ENCODE measurements at places on chromosomes 12 and 14.

DNA sequence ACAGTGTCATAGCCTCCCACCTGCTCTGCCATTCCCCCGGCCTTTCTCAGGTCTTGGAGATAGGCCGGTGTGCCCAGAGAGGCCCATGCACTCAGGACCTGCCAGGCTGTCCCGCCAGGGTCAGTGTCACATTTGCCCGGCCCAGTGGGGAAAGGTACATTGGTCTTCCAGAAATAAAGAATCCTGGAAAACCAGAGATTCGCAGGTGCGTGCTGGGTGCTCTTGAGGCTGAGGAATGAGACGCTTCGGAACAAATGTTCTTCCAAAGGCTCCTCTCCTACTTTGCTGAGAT lies 205.8 kb upstream of the RTL1 start:
- DNase-seq, result no peak

GRCh38 chr12:91703491-91704283 lies 442.0 kb downstream of the BTG1 start:
- no peak for DNase-seq

- DNase-seq, result no peak
Observed at GRCh38 chr14:104093366-104094055, 8.0 kb downstream of the ASPG start.

- DNase-seq, result no peak
Observed at GRCh38 chr14:24843494-24843893, 206.5 kb downstream of the STXBP6 start.

GRCh38 chr14:49506650-49507049 lies 79.5 kb downstream of the RPS29 start:
- DNase-seq, result no peak

DNA sequence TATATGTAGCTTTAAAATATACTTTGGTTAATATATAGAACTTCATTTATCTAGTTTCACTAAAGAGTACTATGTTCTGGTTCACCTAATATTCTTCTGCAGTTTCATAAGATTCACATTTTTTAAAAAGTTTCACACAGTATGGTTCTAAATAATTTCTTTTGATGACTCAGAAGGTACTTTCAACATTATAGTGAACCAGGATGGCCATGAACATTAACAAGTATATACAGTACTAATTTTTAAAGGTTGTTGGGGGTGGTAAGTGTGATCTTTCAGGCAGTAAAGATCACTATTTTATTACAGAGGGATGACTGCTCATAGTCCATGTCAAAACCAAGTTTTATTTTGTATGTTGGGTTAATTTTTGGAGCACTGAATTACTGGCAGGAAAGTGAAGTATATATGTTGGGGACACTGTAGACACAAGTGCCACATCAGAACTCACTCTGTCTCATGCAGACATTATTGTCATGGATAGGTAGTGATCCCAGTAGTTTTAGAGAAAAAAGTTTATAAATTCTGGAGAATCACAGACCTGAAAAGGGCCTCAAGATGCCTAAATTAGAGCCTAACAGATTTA lies 60.0 kb downstream of the DCAF5 start:
- DNase-seq, result no peak

- no peak for DNase-seq
Observed at GRCh38 chr12:131639270-131639940, 71.5 kb upstream of the SFSWAP start.

- no peak for DNase-seq
Observed at GRCh38 chr12:109820816-109821381, 12.3 kb downstream of the TRPV4 start.

DNA sequence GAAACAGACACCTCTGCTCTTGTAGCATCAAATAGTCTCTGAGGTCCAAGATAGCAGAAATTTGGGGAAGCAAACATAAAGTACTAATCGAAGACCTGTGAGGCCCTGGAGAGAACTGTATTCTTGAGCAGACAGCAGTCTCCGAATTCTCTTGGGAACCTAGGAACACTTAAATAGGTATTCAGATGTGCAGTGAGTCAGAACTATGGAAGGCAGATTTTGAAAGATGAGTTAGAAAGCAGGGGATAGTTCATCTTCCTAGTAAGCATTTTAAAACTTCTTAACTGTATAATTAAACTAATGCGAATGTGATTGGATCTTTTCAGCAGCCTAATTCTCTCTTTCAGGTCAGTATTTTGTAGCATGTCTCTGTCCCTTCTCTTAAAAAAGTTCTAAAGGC lies 30.6 kb downstream of the NAA30 start:
- no peak for DNase-seq

GRCh38 chr12:119570771-119571170 lies 22.8 kb upstream of the TMEM233 start:
- no peak for DNase-seq

DNA sequence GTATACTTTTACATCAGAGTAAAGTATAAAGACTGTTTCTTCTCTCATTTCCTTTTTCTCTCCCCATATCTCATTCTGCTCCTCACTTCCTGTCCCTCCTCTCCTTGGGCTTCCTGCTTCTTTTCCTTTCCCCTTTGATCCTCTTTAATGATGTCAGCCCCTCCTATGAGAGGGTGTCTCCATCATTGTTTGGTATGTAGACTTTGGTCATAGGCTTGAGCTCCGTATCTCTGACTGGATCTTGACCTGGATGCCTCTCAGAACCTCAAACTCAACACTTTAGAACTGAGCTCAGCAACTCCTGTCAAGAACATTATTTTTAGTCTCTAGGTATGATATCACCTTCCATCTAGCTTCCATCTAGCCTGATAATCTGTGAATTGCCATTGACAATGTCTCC lies 50.3 kb downstream of the AKAP6 start:
- no peak for DNase-seq

DNA sequence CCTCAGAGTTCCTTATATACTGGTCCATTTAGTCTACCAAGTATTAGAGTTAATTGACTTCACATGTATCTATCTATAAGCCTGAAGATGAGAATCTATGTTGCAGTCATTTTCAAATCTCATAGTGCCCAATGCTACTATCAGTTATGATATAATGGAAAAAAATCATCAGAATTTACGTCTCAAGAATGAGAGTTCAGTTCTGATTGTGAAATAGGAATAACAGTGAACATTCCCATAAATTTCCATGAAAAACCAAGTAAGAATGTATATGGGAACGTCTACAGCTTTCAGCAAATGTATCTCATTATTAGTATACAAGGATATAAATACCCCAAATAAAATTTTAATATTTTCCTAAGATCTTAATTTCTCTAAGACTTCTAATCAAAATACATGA lies 77.2 kb downstream of the PPP1R12A start:
- no peak for DNase-seq

DNA sequence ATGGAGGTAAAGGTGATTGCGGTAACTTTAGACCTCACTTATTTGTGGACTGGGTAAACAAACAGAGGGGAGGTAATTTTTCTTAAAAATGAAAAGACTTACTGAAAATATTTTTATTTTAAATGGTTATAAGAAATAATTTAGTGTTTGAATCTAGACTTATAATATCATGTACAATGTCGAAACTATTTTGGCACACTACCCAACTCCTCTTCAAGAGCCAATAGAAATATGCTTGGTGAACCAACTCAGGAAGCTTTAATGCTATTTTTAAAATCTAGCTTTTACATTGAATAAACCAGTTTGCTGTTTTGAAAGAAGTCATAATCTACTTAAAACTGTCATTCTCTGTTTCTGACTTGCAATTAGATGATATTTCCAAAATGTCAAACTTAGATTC lies 175.8 kb upstream of the NPAS3 start:
- DNase-seq, result no peak

GRCh38 chr14:70029296-70030132 lies 150.3 kb downstream of the SMOC1 start:
- DNase-seq, result no peak

GRCh38 chr12:2384029-2384386 lies 331.2 kb downstream of the CACNA1C start:
- DNase-seq, result no peak

GRCh38 chr12:95790917-95791849 lies 619 bp upstream of the NTN4 start:
- DNase-seq, result peak; percentile 27

GRCh38 chr12:117334051-117334450 lies 27.4 kb downstream of the NOS1 start:
- peak; percentile 41 for DNase-seq

DNA sequence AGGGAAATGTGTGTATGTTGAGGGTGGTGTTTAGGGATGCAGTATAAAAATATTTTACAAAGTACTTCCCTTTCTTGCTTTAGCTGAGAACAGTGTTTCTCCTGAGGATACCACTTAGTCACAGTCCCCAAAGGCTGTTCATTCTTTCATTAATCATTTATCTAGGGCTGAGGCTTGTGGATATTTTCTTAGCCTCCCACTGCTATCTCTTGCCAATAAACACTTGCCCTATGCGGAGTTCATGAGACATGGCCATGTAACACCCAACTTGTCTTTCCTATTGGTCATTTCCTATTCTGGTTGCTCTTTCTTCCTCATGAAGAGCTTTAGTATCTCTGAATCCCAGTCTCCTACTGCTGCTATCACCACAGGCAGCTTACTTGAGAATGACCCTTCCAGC lies 75.1 kb downstream of the ETNK1 start:
- no peak for DNase-seq

- DNase-seq, result no peak
Observed at GRCh38 chr14:30980980-30981379, 44.5 kb upstream of the AP4S1 start.

- DNase-seq, result no peak
Observed at GRCh38 chr12:110426406-110426805, 22.9 kb upstream of the ANAPC7 start.

Measured in femur (tissue), 1 donor.